ENCODE measurements at places on chromosomes 5 and 9. TPM values are rescaled to one million over a fixed set of nuclear protein-coding genes. Genes with fewer than 3 reads are reported as not detected.

The MPDZ gene
- total RNA-seq = 41.3 TPM

The FAM163B gene
- total RNA-seq = not detected

The KLF4 gene
- 56.6 TPM for total RNA-seq

GRCh38 chr5:169542811-169543210 lies 40.8 kb upstream of the SPDL1 start:
- H3K4me3 ChIP-seq = no peak overlapping the region
- H3K27ac ChIP-seq = no peak overlapping the region
- peaks cover 2% of the 10 kb centered on the region for H3K4me1 ChIP-seq

DNA sequence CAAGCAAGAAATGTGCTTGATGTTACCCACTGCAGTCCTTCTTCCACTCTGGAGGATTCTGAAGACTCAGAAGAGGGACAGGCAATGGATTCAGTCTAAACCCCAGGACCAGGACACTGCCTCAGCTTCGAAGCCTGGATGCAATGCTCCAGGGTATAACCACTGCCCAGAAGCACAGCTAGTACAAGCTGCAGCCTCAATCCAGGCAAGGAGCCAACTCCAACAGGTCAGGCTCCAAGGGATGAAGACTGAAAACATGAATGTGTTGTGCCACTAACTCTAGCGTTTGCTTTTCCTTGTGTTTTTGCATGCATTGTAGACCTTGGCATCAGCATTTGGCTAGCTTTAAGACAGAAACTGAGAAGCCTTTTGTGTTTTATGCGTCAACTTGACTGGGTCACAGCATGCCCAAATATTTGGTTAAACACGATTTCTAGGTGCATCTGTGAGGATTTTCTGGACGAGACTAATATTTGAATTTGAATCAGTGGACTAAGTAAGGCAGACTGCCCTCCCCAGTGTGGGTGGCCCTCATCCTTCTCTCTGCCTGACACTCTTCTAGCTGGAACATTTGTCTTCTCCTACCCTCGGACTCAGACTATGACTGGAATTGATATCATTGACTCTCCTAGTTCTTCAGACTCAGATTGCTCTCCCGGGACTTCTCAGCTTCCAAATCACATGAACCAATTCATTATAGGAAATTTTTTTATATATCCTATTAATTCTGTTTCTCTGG lies 20.5 kb upstream of the GPX3 start:
- DNase-seq = peak; percentile 86
- no peak overlapping the region for H3K27ac ChIP-seq
- no peak overlapping the region for H3K4me3 ChIP-seq
- peaks cover 10% of the 10 kb centered on the region for H3K4me1 ChIP-seq
- H3K27me3 ChIP-seq = no peaks in the 10 kb centered on the region
- no peaks in the 10 kb centered on the region for H3K36me3 ChIP-seq

DNA sequence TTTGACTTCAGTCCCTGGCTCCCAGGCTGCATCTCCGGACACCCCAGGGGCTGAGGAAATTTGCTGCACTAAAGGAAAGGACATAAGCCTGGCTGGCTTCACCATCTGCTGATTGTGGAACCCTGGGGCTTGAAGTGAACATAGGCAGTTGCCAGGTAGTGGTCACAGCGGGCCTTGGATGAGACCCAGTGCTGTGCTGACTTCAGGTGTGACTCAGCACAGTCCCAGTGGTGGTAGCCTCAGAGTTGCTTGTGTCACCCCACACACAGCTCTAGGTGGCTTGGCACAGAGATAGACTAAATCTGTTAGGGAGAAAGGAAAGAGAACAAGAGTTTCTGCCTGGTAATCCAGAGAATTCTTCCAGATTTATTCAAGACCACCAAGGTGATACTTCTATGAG lies 36.1 kb upstream of the RUSC2 start:
- no peak for DNase-seq
- no peaks in the 10 kb centered on the region for H3K27me3 ChIP-seq
- no peak overlapping the region for H3K4me3 ChIP-seq
- no peak overlapping the region for H3K27ac ChIP-seq

DNA sequence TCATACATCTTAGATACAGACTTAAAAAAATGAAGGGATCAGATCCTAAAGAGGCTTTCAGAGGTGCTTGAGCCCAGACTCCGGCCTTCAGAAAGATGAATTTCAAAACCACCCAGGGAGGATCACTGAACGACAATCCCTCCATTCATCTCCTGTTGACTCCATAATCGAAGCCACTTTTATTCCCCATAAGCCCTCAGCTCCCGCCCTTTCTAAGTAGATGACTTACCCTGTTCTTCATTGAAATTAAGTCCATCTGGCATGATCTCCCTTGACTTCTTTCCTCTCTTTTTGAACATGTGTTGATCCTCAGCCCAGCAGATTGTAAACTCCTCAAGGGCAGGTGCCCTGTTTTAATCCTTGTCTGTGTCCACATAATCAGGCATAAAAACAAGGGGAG lies 50.8 kb upstream of the ASTN2 start:
- no peaks in the 10 kb centered on the region for H3K4me1 ChIP-seq
- no peaks in the 10 kb centered on the region for H3K36me3 ChIP-seq
- H3K27ac ChIP-seq = no peak overlapping the region
- no peak for DNase-seq
- H3K27me3 ChIP-seq = no peaks in the 10 kb centered on the region

DNA sequence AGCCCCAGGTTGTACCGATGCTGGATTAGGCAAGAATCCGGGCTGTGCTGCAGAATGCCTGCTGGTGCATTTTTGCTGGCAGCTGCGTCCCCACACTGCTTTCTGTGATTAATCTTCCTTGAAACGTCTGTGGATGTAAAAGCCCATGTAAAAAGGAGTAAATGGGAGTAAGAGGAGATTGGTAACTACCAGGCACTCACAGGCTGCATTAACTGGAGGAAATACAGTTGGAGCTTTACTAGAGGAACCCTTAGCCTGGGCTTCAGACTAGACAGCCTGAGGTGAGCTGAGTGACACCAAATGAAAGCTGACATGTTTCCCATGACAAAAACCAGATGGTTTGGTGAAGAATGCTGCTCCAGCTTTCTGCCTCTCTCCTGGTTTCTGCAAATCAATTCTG lies 190.4 kb upstream of the GAS1 start:
- H3K27ac ChIP-seq = no peak overlapping the region
- no peak for DNase-seq
- H3K27me3 ChIP-seq = no peaks in the 10 kb centered on the region
- H3K4me1 ChIP-seq = no peaks in the 10 kb centered on the region

DNA sequence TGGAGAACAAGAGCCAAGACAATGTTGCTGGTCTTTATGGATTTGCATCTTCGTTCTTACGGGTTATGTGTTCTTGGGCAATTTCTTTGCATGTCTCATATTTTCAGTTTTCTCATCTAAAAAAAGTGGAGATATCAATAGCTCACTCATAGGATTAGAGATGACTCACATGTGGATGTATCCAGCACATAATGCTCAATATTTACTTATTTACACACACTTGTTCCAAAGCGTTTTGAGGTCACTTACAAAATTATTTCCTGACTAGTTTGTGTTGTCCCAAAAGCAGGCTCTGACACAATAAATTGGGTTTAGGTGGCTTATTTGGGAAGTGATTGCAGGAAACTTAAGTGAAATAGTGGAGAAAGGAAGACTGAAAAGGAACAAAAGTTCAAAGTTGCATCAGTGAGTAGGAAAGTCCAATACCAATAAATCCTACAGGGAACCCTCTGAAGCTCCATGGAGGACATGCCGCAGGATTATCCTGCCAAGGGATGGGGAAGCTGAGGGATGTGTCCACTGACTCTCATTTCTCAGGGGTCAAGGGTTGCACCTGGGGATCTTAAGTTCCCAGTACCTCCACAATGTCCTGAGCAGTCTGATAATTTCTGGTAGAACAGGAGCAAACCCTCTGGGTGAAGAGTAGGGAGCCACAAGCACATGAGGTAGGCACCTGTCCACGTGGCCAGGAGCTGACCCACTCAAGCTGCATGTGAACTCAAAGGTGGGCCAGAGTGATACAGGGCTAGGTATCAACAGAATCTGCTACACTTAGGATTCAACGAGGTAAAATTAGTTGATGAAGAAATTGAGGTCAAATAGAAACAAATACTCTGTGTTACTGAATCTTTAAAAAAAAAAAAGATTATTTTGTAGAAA lies 37.4 kb upstream of the SLC44A1 start:
- no peaks in the 10 kb centered on the region for H3K27me3 ChIP-seq
- H3K36me3 ChIP-seq = no peaks in the 10 kb centered on the region
- DNase-seq = no peak
- no peak overlapping the region for H3K27ac ChIP-seq

DNA sequence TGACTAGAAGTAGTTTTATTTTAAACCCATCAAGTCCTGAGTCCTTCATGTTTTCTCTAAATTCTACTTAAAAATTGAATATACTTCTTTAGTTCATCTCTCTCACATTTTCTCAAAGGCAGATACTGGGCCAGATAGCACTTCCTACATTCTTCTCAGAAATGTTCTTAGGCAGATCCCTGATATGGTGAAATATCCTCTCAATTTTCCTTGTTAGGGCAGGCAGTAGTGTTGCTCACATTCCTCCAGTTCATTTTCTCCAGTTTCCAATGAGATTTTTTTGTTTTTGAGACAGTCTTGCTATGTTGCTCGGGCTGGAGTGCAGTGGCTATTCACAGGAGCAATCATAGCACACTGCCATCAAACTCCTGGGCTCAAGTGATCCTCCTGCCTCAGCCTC lies 5.7 kb downstream of the GCNT1 start:
- no peak overlapping the region for H3K4me3 ChIP-seq
- no peaks in the 10 kb centered on the region for H3K36me3 ChIP-seq
- H3K27ac ChIP-seq = peak overlapping the region; percentile 15
- peaks cover 9% of the 10 kb centered on the region for H3K4me1 ChIP-seq
- H3K27me3 ChIP-seq = no peaks in the 10 kb centered on the region

DNA sequence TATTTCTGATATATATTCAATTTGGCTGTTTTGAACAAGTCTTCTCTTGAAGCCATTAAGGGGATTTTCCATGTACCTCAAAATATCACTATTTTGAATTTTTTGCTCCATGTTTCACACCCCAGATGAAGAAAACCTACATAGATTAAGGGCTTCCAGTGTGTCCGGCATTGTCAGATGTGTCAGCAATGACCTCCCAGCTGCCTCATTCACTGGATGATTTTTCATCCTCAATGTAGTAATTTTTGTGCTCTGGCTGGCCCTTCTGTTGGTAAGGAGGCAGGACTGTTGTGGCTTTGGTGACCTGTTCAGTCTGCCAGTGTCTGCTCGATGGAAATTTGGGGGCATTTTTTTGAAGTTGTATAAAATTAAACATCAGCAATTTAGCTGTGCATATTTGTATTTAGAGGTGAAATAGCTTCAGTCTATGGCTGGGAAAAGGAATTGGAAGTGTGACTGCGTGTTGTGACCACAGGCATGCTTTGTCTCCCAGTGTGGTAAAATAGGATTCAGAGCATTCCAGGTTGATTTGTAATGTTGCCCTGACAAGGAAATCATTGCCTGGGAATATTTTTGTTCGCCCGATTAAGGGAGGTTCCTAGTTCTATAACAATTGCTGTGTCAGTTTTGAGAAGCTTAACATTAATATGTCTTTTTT lies 312.4 kb downstream of the ARHGEF28 start:
- no peak overlapping the region for H3K4me3 ChIP-seq
- DNase-seq = no peak
- no peaks in the 10 kb centered on the region for H3K27me3 ChIP-seq
- no peaks in the 10 kb centered on the region for H3K36me3 ChIP-seq
- H3K27ac ChIP-seq = no peak overlapping the region

GRCh38 chr5:159802661-159803060 lies 113.6 kb upstream of the ADRA1B start:
- no peak overlapping the region for H3K4me3 ChIP-seq
- H3K27ac ChIP-seq = no peak overlapping the region
- H3K27me3 ChIP-seq = no peaks in the 10 kb centered on the region

DNA sequence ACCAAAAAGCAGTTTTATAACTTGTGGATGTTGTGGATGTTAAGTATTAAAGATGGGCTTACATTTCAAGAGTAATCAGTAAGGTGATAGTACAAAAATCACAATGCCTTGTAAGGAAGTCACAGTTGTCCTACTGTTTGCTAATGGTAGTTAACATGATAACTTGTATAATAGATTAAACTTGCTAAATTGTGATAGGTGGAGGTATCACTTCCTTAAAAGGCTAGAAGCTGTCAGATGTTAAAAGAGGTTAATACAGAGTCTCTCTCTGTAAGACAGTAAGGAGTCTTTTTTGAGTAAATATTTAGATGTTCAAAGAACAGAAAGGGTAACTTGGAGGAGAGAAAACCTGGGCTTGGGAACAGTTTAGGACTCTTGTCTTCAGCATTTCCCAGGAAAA lies 14.2 kb upstream of the MACIR start:
- H3K36me3 ChIP-seq = no peaks in the 10 kb centered on the region
- no peak overlapping the region for H3K4me3 ChIP-seq
- DNase-seq = no peak
- no peaks in the 10 kb centered on the region for H3K4me1 ChIP-seq
- no peaks in the 10 kb centered on the region for H3K27me3 ChIP-seq

DNA sequence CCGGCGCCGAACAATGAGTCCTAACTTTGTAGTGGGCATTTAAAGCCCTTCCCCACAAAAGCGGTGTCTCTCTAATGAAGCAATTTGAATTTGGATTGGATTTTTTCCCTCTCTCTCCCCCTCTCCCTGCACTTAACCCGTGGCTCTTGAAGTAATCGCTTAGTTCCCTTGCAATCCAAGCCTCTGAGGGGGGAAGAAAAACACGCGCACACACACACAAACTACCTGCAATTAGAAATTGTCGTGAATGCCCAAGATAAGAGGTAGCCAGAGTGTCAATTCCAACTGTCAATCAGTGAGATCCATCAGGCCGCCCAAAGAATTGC lies 1.2 kb downstream of the LHX6 start:
- H3K36me3 ChIP-seq = no peaks in the 10 kb centered on the region
- H3K27ac ChIP-seq = no peak overlapping the region
- H3K27me3 ChIP-seq = peaks cover 33% of the 10 kb centered on the region
- no peak for DNase-seq

GRCh38 chr9:127563579-127563978 lies 48.5 kb upstream of the STXBP1 start:
- no peak overlapping the region for H3K4me3 ChIP-seq
- H3K27me3 ChIP-seq = no peaks in the 10 kb centered on the region
- no peak for DNase-seq
- H3K36me3 ChIP-seq = peaks cover 2% of the 10 kb centered on the region
- H3K27ac ChIP-seq = no peak overlapping the region

GRCh38 chr5:82167372-82167935 lies 110.7 kb downstream of the RPS23 start:
- H3K4me3 ChIP-seq = no peak overlapping the region
- H3K4me1 ChIP-seq = peaks cover 7% of the 10 kb centered on the region
- no peak for DNase-seq

DNA sequence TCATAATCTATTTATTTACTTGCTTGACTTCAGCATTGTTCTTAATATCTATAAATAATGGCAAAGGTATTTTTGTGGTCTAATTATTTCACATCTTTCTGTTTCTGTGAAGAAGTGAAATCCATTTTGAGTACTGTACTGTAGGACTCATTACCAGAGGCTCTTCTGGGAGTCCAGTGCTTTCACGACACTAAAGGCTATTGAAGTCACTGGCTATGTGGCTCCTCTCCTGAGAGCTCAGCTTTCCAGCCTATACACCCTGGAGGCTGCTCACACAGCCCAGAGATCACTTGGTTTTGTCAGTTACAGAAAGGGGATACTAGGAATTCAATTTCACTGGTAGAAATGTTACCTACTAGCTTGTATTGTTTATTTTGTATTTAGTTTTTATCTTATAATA lies 547.3 kb downstream of the TAF11L14 start:
- H3K36me3 ChIP-seq = no peaks in the 10 kb centered on the region
- H3K4me1 ChIP-seq = no peaks in the 10 kb centered on the region
- no peak overlapping the region for H3K4me3 ChIP-seq
- DNase-seq = no peak
- no peak overlapping the region for H3K27ac ChIP-seq

- no peaks in the 10 kb centered on the region for H3K36me3 ChIP-seq
- H3K4me3 ChIP-seq = no peak overlapping the region
- no peak overlapping the region for H3K27ac ChIP-seq
- H3K4me1 ChIP-seq = no peaks in the 10 kb centered on the region
- no peaks in the 10 kb centered on the region for H3K27me3 ChIP-seq
Observed at GRCh38 chr5:91645347-91645746, 262.2 kb upstream of the ARRDC3 start.
